ENCODE measurements at places on chromosomes 5 and 9.
A peak's percentile ranks its signal among the peaks of the same experiment; 100 is the strongest.

GRCh38 chr5:179679014-179679674 lies 1.7 kb downstream of the CBY3 start:
- DNase-seq = peak; percentile 77

DNA sequence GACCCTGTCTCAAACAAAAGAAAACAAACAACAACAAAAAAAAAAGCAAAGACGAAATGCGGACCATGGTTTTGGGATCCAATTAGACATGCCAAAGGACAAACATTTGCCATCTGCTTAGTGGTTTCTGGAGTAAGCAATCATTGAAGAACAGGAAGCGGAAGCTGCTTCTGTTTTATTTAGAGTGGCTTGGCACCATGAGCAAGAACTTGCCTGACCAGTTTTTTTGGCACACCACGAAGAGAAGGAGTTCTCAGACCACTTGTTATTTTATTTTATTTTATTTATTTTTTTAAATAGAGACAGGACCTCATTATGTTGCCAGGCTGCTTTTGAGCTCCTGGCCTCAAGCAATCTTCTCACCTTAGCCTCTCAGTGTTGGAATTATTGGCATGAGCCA lies 17.0 kb downstream of the BTF3 start:
- no peak for DNase-seq

DNA sequence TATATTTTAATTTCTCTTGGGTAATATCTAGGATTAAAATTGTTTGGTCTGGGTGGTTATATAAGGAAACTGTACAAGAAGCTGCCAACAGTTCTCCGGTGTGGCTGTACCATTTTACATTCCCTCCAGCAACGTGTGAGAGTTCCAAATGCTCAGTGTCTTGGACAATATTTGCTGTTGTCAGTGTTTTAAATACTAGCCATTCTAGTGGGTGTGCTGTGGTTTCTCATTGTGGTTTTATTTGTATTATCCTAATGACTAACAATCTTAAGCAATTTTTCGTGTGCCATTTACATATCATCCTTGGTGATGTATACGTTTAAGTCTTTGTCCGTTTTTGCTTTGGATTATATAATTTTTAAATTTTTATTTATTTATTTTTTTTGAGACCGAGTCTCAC lies 34.0 kb downstream of the TNFSF15 start:
- no peak for DNase-seq

GRCh38 chr5:61969347-61969746 lies 336.7 kb upstream of the KIF2A start:
- no peak for DNase-seq

GRCh38 chr5:72138943-72139521 lies 31.8 kb downstream of the MAP1B start:
- peak; percentile 49 for DNase-seq

- DNase-seq = no peak
Observed at GRCh38 chr5:66012271-66012670, 85.9 kb downstream of the ERBIN start.

GRCh38 chr5:175285261-175285660 lies 158.7 kb downstream of the DRD1 start:
- DNase-seq = no peak

GRCh38 chr5:143159031-143159430 lies 244.5 kb downstream of the NR3C1 start:
- DNase-seq = no peak

DNA sequence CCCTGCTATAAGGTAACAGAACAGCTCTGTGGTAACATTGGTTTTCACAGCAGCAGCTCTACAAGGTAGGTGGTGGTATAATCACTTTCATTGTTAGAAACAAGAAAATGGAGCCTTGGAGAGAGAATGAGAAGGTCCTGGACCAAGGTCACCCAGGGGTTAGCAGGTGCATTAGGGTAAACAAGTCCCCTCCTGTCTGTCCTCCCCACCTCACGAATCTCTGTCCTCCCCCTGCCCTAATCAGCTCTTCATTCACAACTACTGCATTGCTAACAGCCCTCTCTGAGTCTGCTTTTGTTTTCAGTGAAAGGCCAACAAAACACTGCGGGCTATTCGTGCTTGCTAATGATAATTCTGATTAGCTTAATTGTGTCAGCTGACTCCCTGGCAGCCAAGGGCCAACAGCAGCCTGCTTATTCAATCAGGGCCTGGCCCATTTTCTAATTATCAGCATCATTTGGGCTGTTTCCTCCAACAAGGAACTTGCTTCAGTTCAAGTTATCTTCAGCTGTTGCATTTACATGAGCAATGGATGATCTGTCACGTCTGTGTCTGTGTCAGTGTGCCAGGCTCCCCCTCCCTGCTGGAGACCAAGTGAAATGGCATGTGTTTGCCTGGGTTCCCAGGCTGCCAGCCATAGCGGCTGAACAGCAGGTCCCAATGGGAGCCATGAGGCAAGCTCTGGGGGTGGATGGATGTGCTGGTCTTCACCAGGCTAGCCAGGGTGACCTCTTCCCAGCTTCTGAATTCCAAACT lies 56.7 kb upstream of the EQTN start:
- DNase-seq = no peak

- DNase-seq = no peak
Observed at GRCh38 chr5:127938746-127939145, 144.8 kb upstream of the SLC12A2 start.

DNA sequence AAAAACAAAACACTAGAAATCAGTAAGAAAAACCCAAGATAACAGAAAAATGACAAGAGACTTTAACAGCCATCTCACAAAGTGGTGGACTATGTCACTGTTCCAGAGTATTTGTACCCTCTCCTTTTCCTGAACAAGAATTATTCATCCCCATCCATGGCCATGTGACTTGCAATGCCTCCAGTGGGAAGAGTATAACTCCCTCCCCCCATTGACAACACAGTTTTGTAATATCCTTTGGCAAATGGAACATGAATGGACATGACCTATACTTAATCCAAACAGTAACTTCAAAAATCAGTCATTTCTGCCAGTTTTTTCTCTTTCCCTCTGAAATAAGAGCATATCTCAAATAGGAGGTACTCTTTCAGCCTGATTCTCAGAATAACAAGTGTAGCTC lies 33.9 kb downstream of the PTBP3 start:
- no peak for DNase-seq

DNA sequence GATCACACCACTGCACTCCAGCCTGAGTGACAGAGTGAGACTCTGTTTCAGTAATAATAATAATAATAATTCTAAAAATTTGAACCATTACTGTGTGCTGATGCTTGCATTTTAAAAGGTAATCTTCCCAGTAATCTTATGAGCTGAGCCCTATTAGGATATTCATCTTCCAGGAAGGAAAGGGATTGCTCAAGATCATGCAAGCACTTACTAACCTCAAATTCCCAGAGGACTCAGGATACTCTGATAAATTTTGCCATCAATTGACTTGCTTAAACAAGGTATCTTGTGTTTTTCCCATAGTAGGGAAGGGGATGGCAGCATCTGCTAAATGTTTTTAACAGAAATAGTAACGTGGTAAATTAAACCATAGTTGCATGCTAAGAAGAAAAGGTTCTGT lies 176.4 kb upstream of the MRPS30 start:
- DNase-seq = no peak

DNA sequence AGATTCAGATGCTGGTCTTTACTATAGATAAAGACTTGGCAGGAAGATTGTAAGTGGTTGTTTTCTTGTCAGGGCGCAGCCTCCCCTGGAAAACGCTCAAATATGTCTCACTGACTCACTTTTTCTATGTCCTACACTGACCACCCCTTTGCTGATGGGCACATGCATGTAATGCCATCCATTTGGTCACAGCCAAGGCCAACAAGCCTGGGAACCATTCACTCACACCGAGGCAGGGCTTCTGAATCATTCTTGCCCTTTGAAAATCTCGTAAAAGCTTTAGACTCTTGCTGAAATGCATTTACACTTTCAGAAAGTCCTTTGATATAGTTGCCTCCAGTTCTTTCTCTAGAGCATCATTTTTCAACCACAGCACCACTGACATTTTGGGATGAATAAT lies 249.4 kb downstream of the ACTL7B start:
- DNase-seq = no peak

DNA sequence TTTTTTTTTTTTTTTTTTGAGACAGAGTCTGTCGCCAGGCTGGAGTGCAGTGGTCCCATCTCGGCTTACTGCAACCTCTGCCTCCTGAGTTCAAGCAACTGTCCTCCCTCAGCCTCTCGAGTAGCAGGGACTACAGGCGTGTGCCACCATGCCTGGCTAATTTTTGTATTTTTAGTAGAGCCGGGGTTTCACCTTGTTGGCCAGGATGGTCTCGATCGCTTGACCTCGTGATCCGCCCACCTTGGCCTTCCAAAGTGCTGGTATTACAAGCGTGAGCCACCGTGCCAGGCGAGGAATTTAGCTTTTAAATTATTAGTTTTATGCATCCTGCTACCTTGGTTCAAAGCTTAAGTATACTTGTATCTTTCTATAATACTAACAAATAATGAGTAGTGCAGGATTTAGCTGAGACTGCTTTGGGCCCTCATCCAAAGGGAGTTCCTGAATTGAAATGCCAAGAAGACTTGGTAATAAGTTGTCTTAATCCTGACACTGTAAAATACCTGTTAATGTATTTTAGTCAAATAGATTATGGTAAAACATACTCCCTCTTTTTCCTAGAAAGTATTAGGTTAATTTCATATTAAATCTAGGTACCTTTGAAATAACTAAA lies 5.0 kb downstream of the CDC42SE2 start:
- peak; percentile 20 for DNase-seq

DNA sequence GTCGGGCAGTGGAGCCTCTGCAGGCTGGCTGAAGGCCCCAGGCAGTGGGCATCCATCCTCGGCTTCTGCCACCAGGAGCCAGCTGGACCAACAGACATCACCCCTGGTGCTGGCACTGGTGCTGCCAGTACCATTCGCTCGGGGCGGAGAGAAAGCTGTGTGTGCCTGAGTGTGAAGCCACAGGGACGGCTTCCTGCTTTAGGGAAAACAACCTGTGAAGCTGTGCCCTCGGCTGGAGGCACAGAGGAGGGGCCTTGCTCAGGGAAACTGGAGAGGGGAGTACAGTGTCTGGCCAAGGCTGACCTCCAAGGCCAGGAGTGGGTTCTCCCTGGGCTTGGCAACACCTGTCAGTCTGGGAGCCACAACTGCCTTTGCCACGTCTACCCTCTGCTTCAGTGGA lies 38.3 kb downstream of the NEK6 start:
- DNase-seq = no peak

- DNase-seq = no peak
Observed at GRCh38 chr5:80184235-80185023, 71.4 kb downstream of the SERINC5 start.

DNA sequence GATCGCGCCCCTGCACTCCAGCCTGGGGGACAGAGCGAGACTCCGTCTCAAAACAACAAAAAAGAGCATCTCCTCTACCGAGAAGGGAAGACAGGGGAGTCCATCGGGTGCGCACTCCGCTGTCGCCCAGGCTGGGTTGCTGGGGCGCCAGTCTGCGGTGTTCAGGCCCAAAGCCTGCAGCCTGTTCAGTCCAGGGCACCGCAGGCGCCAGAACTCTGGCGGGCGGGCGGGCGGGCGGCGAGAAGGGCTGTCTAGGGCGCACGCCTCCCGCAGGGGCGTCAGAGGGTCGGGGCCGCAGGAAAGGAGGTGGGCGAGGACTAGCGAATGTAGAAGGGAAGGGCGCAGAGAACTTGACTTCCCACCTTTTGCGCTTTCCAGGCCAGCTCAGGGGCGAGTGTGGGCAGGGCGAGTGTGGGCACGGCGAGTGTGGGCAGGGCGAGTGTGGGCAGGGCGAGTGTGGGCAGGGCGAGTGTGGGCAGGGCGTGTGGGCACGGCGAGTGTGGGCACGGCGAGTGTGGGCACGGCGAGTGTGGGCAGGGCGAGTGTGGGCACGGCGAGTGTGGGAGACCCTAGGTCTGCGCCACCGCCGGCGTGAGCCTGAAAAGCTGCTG lies 10.5 kb downstream of the PROP1 start:
- no peak for DNase-seq

- DNase-seq = no peak
Observed at GRCh38 chr5:151671950-151672349, 14.8 kb downstream of the SPARC start.

DNA sequence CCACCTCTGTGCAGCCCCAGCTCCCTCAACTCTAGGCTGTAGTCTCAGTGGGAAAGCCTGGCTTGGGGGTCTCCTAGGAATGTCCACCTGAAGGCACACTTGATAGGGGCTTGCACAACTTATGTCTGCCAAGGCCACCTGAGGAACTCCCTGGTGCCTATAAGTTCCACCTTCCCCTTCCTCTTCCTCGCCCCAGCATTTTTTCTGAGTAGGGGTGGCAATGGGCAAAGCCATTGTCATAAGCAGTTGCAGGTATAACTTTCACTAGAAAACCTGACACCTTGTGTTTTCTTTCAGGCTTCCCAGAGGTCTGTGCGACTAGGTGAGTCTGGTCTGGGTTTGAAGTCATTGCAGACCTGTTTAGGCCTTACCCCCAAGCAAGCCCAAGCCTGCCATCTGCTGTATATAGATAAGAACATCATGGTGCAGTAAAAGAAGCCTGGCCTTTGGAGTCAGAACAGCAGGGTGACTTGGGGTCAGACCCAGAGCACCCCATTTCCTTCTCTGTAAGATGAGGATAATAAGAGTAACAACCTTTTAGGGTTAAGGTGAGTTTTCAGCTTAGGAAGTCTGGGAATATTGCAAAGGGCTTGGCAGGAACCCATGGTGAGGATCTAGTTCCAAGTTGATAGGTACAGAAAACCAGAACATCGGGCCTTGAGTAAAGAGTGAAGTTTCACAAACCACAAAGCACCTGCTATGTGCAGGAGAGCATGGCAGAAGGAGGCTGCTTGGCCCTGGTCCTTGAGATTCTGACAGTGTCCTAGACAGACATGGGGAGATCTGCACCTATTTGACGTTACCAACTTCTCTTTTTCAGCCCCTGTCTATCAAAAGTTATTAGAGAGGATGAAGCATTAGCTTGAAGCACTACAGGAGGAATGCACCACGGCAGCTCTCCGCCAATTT lies 33.8 kb downstream of the TGFBI start:
- DNase-seq = no peak

- DNase-seq = peak; percentile 56
Observed at GRCh38 chr9:134809826-134810225, 70.8 kb upstream of the FCN2 start.

DNA sequence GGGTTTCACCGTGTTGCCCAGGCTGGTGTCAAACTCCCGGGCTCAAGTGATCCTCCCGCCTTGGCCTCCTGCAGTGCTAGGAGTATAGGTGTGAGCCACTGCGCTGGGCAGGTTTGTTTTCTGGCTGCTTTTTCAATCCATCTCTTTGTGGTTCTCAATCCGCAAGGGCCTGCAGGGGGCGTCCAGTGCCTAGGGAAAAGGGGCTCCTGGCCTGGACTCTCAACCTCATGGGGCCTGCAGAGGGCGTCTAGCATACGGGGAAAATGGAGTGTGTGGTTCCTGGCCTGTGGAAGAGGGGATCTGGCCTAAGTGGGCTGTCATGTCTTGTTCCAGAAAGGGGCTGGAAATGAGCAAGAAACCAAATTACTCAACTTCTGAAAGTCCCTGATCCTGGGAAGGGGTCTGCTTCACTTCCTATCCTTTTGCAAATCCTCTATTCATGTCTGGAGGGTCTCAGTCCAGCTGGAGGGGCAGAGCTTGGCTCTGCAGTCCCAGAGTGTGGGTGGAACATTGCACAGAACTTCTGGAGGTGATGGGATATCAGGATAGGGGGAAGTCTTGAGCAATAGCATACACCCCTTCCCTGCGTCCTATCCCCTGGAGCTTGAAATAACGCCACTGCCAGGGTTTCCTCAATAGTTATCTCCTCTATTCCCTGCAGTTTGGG lies 12.7 kb upstream of the CCL27 start:
- DNase-seq = no peak

GRCh38 chr5:94702729-94703128 lies 84.3 kb downstream of the SLF1 start:
- no peak for DNase-seq
